ENCODE measurements at places on chromosomes 2 and 18. TPM values are rescaled to one million over a fixed set of nuclear protein-coding genes. Genes with fewer than 3 reads are reported as not detected.

The CD226 gene
- total RNA-seq: 0.21 TPM

The DSC3 gene
- total RNA-seq: 3.3 TPM

The WNT10A gene
- not detected for total RNA-seq

The COL4A3 gene
- not detected for total RNA-seq

The CGREF1 gene
- 1.8 TPM for total RNA-seq

DNA sequence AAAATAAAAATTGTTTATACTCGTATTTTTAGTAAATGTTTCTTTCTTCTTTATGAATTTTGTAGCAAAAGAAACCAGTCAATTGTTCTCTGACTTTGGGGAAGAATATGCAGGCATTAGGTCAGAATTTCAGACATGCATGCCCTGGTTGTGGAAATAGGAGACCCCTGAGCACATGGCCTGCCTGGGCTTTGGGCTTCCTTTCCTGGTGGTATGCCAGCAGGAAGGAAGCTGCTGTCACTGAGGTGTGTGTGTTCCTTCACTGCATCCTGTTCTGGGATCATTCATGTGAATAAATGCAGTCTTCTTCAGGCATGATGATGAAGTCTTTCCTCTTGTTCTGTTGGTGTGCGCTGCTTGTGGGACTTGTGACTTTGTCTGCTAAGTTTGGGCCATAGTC lies 920.2 kb upstream of the VRK2 start:
- H3K4me3 ChIP-seq: no peak overlapping the region
- no peak for DNase-seq
- H3K36me3 ChIP-seq: no peaks in the 10 kb centered on the region
- H3K27ac ChIP-seq: no peak overlapping the region

DNA sequence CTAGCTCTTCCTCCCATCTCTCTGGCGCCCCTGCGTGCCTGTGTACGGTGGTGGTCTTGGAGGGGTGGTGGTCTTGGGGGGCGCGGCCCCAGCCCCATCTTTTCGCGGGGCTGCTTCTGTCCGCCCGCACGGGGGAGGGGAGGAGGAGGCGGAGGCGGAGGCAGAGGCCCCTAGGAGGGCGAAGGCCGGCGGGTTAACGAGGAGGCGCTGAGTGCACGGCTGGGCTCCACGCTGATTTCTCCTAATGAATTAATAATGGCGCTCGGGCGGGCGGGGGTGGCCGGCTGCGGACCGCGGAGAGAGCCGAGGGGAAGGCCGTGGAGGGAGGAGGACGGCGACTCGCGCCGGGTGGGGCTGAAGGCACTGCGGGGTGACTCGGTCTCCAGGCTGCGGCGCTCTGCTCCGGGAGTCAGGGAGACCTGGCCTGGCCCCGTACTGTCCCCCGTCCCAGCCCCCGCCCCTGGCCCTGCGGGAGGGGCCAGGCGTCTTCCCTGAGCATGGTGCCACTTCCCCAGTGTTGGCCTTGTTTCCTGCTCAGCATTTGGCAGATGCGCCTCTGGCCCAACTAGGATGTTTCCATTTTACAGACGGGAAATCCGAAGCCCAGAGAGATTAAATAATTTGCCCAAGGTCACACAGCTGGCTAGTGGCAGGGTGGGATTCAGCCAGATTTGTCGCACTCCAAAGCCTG lies 6.0 kb downstream of the GAREM2 start:
- H3K27me3 ChIP-seq: peaks cover 40% of the 10 kb centered on the region
- DNase-seq: peak; percentile 34
- H3K4me1 ChIP-seq: peaks cover 6% of the 10 kb centered on the region
- peak overlapping the region; percentile 35 for H3K4me3 ChIP-seq
- H3K36me3 ChIP-seq: no peaks in the 10 kb centered on the region

- DNase-seq: no peak
- peaks cover 18% of the 10 kb centered on the region for H3K27me3 ChIP-seq
- H3K36me3 ChIP-seq: no peaks in the 10 kb centered on the region
- no peak overlapping the region for H3K27ac ChIP-seq
- H3K4me1 ChIP-seq: peaks cover 8% of the 10 kb centered on the region
- no peak overlapping the region for H3K4me3 ChIP-seq
These were observed 4.2 kb upstream of the PROC start for GRCh38 chr2:127413782-127414637.

DNA sequence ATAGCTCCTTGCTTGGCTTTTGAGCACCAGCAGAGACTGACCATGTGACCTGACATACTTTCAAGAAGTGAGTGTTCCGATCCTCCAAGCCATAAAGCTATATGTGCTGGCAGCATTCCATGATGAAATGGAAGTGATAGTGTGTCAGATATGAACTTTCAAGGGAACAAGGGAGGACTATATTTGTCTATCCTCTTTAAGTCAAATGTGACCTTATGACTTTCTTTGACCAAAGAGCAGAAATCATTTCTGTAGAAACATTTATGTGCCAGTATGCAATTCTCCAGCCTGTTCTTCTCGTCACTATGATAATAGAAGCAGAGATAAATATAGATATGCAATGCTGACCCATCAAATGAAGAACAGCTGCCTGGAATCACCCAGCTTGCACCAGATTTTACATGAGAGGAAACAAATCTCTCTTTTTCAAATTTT lies 14.4 kb downstream of the HYCC2 start:
- no peak overlapping the region for H3K4me3 ChIP-seq
- peaks cover 12% of the 10 kb centered on the region for H3K4me1 ChIP-seq
- H3K36me3 ChIP-seq: no peaks in the 10 kb centered on the region
- H3K27ac ChIP-seq: peak overlapping the region; percentile 61

GRCh38 chr2:82796132-82796531 lies 1662.9 kb downstream of the SUCLG1 start:
- no peak for DNase-seq
- no peaks in the 10 kb centered on the region for H3K27me3 ChIP-seq
- H3K4me1 ChIP-seq: no peaks in the 10 kb centered on the region
- no peaks in the 10 kb centered on the region for H3K36me3 ChIP-seq
- H3K27ac ChIP-seq: no peak overlapping the region

DNA sequence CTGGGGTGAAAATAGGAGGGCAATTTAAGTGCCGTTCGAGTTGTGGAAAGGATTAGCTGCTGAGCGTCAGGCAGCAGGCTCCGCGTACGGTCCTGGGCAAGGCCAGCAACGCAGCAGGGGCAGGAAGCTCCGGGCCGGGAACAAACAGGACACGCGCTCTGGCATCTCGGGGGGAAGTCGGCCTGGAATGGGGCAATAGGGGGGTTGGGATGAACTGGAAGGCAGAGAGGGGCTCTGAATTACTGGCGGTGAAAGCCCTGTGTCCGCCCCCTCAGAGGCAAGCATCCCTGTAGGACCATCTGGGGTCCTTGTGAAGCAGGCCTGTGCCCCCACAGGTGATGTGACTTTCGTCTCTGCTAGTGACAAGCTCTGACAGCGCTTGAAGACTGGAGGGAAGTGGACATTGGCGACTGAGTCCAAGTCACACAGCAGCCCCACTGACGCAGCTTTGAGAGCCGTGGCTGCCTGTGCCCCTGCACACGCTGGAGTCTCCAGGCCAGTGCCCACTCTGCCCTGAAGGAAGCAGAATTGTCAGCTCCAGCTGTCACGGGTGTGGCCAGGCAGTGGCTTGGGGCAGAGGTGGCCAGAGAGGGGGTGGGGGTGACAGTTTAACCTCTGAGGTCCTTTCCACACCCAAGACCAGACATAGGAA lies 22.3 kb downstream of the GPR35 start:
- no peak for DNase-seq
- no peaks in the 10 kb centered on the region for H3K4me1 ChIP-seq
- H3K4me3 ChIP-seq: no peak overlapping the region
- no peaks in the 10 kb centered on the region for H3K27me3 ChIP-seq
- no peaks in the 10 kb centered on the region for H3K36me3 ChIP-seq

DNA sequence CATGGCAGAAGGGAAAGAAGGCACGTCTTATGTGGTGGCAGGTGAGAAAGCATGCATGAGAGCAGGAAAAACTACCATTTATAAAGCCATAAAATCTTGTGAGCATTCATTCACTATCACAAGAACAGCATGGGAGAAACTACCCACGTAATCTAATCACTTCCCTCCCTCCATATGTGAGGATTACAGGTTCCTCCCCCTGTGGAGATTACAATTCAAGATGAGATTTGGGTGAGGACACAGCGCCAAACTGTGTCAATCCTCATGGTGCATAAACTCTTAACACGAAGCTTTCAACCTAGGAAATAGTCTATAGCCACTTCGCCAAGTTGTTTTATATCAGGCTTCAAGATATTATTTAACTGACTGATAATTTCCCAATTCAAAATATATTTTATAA lies 595.5 kb downstream of the FBXO15 start:
- no peaks in the 10 kb centered on the region for H3K27me3 ChIP-seq
- H3K4me1 ChIP-seq: no peaks in the 10 kb centered on the region
- DNase-seq: no peak
- no peak overlapping the region for H3K4me3 ChIP-seq

GRCh38 chr2:74286725-74287124 lies 56.5 kb downstream of the SLC4A5 start:
- no peaks in the 10 kb centered on the region for H3K36me3 ChIP-seq
- no peak overlapping the region for H3K27ac ChIP-seq
- no peak for DNase-seq
- H3K27me3 ChIP-seq: no peaks in the 10 kb centered on the region

GRCh38 chr2:236261452-236261851 lies 2.8 kb downstream of the ASB18 start:
- H3K27ac ChIP-seq: no peak overlapping the region
- H3K27me3 ChIP-seq: no peaks in the 10 kb centered on the region
- H3K4me3 ChIP-seq: no peak overlapping the region
- peaks cover 10% of the 10 kb centered on the region for H3K4me1 ChIP-seq
- no peak for DNase-seq

GRCh38 chr18:58041633-58042032 lies 2.4 kb upstream of the NEDD4L start:
- H3K4me3 ChIP-seq: no peak overlapping the region
- H3K27ac ChIP-seq: no peak overlapping the region

DNA sequence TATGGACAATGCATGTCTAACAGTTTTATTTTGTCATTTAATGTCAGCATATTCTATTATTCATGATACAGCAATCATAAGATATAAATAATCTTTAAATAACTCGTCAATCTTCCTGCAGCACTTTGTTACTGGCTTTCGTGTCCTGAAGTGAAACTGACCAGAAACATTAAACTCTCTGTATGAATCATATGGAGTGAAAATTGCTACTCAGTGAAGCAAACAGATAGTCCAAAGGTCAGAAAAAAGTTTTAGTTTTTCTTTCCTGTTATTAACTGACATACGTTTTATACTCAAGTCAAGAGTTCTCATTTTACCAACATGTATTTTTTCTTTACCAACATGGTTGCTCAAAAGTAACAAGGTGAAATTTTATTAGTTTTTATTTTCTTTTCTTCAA lies 106.8 kb upstream of the GALNT5 start:
- no peak overlapping the region for H3K27ac ChIP-seq
- no peak overlapping the region for H3K4me3 ChIP-seq
- H3K4me1 ChIP-seq: no peaks in the 10 kb centered on the region
- H3K36me3 ChIP-seq: no peaks in the 10 kb centered on the region
- DNase-seq: no peak
- no peaks in the 10 kb centered on the region for H3K27me3 ChIP-seq

GRCh38 chr18:394987-395362 lies 105.5 kb downstream of the COLEC12 start:
- H3K27me3 ChIP-seq: no peaks in the 10 kb centered on the region
- no peaks in the 10 kb centered on the region for H3K36me3 ChIP-seq
- no peak overlapping the region for H3K4me3 ChIP-seq
- H3K27ac ChIP-seq: peak overlapping the region; percentile 58
- peak; percentile 93 for DNase-seq

DNA sequence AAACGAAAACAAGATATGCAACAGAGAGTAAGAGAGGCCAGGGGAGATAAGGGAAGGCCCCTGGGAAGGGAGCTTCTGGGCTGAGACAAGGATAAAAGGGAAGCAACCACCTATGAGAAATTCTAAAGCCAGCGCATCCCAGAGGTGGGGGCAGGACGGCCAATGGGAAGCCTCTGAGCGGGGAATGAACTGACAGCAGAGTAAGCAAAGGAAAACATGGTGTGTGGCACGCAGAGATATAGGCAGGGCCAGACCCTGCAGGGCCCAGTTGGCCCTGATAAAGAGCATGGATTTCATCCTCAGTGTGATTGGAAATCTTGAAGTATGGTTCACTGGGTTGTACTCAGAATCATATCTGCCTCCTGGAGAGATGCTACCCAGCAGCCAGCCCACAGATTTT lies 78.7 kb downstream of the IRS1 start:
- no peak overlapping the region for H3K4me3 ChIP-seq
- DNase-seq: no peak
- peak overlapping the region; percentile 38 for H3K27ac ChIP-seq
- no peaks in the 10 kb centered on the region for H3K36me3 ChIP-seq
- H3K27me3 ChIP-seq: no peaks in the 10 kb centered on the region
- H3K4me1 ChIP-seq: peaks cover 4% of the 10 kb centered on the region

DNA sequence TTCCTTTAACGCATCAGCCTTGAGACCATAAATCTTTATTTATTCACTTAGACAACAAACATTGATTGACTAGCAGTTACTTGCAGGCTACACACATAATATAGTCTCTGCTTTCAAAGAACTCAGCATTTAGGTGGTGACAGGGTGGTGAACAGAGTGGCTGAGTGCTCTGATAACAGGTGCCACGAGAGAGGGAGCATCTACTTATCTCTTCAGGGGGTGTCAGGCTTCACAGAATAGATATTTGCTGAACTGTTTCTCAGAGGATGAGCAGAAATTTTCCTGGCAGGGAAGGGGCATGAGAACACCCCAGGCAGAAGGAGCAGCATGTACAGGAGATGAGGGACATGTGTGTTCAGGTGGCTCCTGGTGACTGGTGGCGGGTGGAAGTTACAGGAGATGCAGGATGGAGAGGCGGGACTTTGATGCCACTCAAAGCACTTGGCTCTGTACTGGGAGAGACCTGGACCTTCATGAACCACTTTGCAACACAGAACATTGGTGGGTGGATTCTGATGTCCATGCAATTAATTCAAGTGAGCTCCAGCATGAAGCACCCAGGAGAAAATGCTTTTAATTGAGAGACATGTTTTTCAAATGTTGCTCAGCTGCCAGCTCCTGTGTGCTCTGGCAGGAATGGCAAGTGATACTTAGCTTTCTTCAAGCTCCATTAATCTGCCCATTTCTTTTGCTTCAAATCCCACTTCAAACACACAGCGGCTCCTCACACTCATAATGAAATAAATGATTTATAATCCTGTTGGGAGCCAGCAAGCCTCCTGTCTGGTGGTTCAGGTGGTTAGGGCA lies 248.9 kb downstream of the MYCN start:
- no peak overlapping the region for H3K27ac ChIP-seq
- peaks cover 2% of the 10 kb centered on the region for H3K27me3 ChIP-seq
- H3K36me3 ChIP-seq: no peaks in the 10 kb centered on the region
- no peak overlapping the region for H3K4me3 ChIP-seq

GRCh38 chr18:30684825-30685481 lies 357.6 kb downstream of the DSC3 start:
- H3K4me1 ChIP-seq: peaks cover 7% of the 10 kb centered on the region
- H3K27me3 ChIP-seq: no peaks in the 10 kb centered on the region
- DNase-seq: peak; percentile 2
- no peak overlapping the region for H3K27ac ChIP-seq

DNA sequence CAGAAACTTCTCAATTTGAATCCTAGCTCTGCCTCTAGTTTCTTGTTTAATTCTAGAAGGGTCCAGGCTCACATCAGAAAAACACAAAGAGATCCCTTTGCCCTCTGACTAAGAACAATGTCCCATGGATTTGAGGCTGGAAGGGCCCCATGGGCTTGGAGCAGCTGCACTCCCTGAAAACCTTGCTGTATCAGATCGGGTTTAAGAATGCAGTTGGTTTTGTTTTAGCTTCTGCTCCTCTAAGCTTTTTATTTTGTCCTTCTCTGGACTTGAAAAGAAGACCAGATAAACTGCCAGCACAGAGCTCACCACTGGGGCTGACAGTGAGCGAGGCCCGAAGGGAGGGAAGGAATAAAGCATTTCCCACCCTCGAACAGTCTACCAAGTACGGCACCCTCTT lies 69.2 kb upstream of the WIPF1 start:
- H3K36me3 ChIP-seq: no peaks in the 10 kb centered on the region
- peaks cover 7% of the 10 kb centered on the region for H3K4me1 ChIP-seq
- H3K27me3 ChIP-seq: no peaks in the 10 kb centered on the region
- DNase-seq: no peak
- peak overlapping the region; percentile 41 for H3K27ac ChIP-seq

Data from cardiac muscle cell (in vitro differentiated cells and primary cell).